ENCODE measurements at places on chromosomes 16 and 17. TPM values are rescaled to one million over a fixed set of nuclear protein-coding genes. Genes with fewer than 3 reads are reported as not detected.

ARL5C gene
- total RNA-seq: not detected

CHST5 gene
- total RNA-seq: 41.4 TPM

HBZ gene
- not detected for total RNA-seq

SMPD3 gene
- 73.3 TPM for total RNA-seq

KRTAP1-5 gene
- total RNA-seq: not detected

SSTR5 gene
- total RNA-seq: not detected

CSH2 gene
- total RNA-seq: not detected

PPY gene
- not detected for total RNA-seq

PRSS27 gene
- total RNA-seq: not detected

DNAAF8 gene
- 0.55 TPM for total RNA-seq

CMTM2 gene
- not detected for total RNA-seq

PRAC1 gene
- total RNA-seq: not detected

METRNL gene
- 87.3 TPM for total RNA-seq

KRTAP9-2 gene
- total RNA-seq: not detected

FADS6 gene
- 25.8 TPM for total RNA-seq

VPS35L gene
- total RNA-seq: 57.6 TPM

PSMD12 gene
- total RNA-seq: 25.2 TPM

IRX6 gene
- total RNA-seq: 1.1 TPM

HSPB9 gene
- 0.14 TPM for total RNA-seq

CACNG1 gene
- not detected for total RNA-seq

TEX19 gene
- not detected for total RNA-seq

TM4SF5 gene
- total RNA-seq: 28.5 TPM

PRDM7 gene
- total RNA-seq: not detected

ZDHHC1 gene
- 31.4 TPM for total RNA-seq

SDK2 gene
- 9.8 TPM for total RNA-seq

TOP2A gene
- 0.37 TPM for total RNA-seq

EME2 gene
- 56.7 TPM for total RNA-seq

ITGA3 gene
- total RNA-seq: 170 TPM

TBC1D3G gene
- 5.6 TPM for total RNA-seq

TXNDC17 gene
- 171 TPM for total RNA-seq

MMP25 gene
- not detected for total RNA-seq

SCIMP gene
- not detected for total RNA-seq

SLC38A7 gene
- 36.7 TPM for total RNA-seq

SHBG gene
- total RNA-seq: not detected

FMNL1 gene
- total RNA-seq: 1.2 TPM

ADAD2 gene
- not detected for total RNA-seq

GPRC5B gene
- 6.3 TPM for total RNA-seq

TRAPPC2L gene
- 25.9 TPM for total RNA-seq

MAPK8IP3 gene
- 85.7 TPM for total RNA-seq

ABCC11 gene
- total RNA-seq: not detected

KRT40 gene
- not detected for total RNA-seq

KCNH6 gene
- 0.48 TPM for total RNA-seq

TUFM gene
- 146 TPM for total RNA-seq

KPNB1 gene
- 147 TPM for total RNA-seq

ZNF205 gene
- 15.0 TPM for total RNA-seq

KRT36 gene
- not detected for total RNA-seq

All from transverse colon (tissue), 4 donors.